ENCODE measurements at places on chromosomes 2 and 18.

GRCh38 chr2:53473775-53474311 lies 293.8 kb upstream of the CHAC2 start:
- no peak for DNase-seq

- DNase-seq = no peak
Observed at GRCh38 chr2:59463426-59463825, 1090.0 kb downstream of the BCL11A start.

GRCh38 chr2:37709111-37709510 lies 37.7 kb upstream of the CDC42EP3 start:
- no peak for DNase-seq

GRCh38 chr2:79083597-79084251 lies 4.1 kb downstream of the REG1B start:
- no peak for DNase-seq

- DNase-seq = no peak
Observed at GRCh38 chr2:18009891-18010290, 131.4 kb downstream of the KCNS3 start.
